ENCODE measurements at places on chromosomes 2 and 18. TPM values are rescaled to one million over a fixed set of nuclear protein-coding genes. Genes with fewer than 3 reads are reported as not detected.

DNA sequence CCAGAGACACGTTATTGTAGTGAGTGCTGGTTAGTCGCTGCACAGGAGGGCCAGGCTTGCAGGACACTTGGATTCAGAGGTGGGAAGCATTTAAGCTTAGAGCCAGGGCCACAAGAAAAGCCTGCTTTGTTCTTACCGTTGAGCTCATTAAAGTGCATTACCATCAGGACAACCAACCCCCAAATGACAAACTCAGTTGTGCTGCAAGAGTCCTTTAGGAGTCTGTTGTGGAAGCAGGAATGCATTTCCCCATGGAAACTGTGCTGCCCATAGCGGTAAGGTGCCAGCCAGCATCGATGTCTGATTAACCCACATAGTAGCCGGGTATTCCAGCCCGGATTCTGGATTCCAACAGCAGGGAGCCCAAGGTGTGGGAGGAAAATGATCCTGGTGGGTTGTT, 23.4 kb upstream of the REEP1 start:
- DNase-seq: no peak

DNA sequence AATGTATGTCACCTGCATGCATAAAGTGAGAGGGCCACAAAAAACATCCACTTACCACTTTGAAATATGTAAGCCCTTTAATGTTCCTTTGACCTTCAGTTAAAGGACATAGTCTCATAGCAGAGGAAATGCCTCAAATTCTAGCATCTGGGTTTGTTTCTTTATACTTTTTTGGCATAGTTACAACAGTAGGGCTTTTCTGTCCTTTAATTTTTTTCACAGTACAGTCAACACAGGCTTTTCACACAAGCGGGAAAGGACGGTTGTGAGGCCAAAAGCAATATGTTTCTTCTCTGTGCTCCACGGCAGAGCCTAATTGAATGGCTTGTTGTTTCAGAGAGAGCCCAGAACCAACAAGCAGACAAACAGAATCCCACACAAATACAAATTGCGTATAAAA, 57.6 kb downstream of the CRIM1 start:
- DNase-seq: no peak

- peak; percentile 77 for DNase-seq
These were observed 55.6 kb downstream of the MRPL35 start for GRCh38 chr2:86254576-86255538.

DNA sequence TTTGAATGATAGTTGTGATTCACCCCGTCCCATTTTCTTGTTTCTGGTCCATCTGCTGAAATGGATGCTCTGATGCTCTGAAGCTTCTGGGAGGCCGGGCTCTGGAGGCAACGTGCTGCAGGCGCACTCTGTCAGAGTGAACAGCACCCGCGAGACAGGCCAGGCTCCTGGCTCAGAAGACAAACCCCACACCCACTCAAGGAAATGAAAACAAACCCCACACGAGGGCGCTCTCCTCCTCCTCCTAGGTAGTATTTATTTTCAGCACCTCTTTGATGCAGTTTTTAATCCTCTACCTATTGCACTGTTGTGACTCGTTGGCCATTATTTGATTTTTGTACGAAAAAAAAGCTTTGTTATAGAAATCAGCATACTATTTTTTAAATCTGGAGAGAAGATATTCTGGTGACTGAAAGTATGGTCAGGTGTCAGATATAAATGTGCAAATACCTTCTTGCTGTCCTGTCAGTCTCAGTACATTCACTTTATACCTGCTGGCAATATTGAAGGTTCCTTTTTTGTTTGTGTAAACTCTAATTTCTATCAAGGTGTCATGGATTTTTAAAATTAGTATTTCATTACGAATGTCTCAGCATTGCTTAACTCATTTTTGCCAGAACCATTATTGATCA, 10.3 kb upstream of the CHST10 start:
- DNase-seq: peak; percentile 81

- DNase-seq: no peak
These were observed at the start of gene WNT6 for GRCh38 chr2:218859556-218859987. WNT6 (plus strand) TSS chr2:218859805; CDS start chr2:218860038, 233 bp downstream.

DNA sequence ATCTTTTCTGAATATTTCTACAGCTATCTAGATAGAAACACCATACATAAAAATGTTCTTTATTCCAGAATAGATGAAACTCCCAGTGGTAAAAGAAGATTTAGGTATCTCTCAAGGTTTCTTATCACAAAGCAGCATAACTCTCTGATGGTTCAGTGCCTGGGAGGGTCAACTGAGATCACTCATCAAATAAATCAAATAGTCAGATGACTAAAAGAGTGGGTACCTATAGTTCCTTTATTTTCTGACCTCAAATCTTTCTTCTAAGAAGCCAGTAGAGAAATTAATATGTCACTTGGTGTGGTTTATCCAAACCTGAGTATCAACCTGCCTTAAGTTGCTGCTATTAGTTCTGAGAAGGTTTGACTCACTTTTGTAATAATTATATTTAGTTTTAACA, 120.9 kb downstream of the TMEFF2 start:
- no peak for DNase-seq

DNA sequence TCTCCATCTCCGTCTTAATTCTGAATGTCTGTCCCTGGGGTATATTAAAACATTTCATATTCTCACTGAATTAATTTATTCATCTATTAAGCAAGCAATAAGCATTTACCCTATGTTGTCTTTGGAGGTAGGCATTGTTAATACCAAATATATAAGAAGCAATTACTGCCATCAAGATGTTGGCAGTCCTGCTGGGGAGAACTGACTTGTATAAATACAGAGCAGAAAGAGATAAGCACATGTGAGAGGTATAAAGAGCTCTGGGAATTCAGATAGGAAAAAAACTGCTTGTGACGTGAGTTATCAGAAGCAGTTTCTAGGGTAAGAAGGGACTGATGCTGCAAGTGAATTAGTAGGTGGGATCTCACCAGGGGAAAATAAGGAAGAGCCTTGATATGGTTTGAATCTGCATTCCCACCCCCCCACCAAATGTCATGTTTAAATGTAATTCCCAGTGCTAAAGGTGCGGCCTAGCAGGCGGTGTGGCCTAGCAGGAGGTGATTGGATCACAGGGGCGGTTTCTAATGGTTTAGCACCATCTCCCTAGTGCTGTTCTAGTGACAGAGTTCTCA, 286.8 kb downstream of the RAD51AP2 start:
- no peak for DNase-seq

- no peak for DNase-seq
These were observed 61.6 kb upstream of the SLC38A11 start for GRCh38 chr2:165016772-165017411.

DNA sequence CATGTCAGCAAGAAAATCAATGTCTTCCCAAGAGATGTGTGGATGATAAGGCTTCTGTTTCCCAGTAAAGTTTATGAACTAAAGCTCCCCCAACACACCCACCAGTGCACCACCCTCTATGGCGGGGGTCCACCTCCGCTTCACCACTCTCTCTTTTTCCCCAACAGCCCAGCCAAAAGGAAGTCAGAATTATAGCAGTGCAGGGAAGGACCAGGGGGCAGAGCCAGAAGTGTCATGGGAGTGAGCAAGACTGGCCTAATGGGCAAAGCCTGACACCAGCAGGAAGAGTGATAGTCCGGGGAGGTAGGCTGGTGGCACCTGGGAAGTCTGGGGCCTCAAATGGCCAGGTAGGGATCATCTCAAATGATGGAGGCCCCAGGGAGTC, 167.7 kb downstream of the ZFP36L2 start:
- no peak for DNase-seq

DNA sequence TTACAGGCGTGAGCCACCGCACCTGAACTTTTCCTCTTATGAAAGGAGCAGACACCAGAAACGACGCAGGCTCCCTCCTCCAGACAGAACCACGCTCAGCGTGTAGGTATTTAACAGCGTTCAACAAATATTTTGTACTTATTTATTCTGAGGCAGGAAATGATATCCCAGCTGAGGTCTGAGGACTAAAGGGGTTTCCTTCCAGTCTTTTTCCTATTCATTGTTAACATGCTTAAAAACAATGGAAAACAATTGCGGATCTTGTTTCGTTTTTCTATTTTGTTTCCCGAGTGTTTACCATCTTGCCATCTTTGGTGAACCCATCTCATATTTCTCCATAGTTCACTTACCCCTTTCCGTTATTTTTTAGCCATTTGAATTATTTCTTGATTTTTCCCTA, 43.7 kb upstream of the FOSL2 start:
- DNase-seq: no peak

- DNase-seq: no peak
These were observed 6.9 kb downstream of the ZNF516 start for GRCh38 chr18:76488190-76488589.

DNA sequence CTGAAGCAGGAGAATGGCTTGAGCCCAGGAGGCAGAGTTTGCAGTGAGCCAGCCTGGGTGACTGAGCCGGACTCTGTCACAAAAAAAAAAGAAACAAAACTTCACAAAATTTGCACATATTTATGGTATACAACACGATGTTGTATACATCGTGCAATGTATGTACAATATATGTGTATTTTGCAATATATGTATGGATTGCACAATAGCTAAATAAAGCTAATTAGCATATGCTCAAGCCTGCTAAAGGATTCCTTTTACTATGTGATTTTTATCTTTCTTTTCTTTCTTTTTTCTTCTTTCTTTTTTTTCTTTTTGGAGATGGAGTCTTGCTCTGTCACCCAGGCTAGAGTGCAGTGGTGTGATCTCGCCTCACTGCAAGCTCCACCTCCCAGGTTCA, 368.0 kb upstream of the FAM98A start:
- DNase-seq: no peak

DNA sequence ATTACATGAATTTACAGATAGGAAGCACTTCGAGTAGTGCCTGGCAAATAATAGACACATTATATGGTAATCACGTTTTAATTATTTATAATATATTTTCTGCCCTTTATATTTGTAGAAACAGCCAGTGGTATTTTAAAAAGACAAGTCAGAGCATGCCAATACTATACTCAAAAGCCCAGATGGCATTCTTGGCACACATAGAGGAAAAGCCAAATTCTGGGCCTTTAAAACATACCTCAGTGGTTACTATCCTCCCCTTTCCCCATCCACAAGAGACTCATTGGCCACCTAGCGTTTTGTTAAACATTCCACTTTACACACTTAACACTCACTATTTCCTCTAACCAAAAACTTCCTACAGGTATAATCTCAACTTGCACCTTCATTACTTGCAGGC, 63.3 kb upstream of the ZNF804A start:
- no peak for DNase-seq

- peak; percentile 33 for DNase-seq
These were observed 191.7 kb downstream of the ANKRD36C start for GRCh38 chr2:95799892-95800291.

DNA sequence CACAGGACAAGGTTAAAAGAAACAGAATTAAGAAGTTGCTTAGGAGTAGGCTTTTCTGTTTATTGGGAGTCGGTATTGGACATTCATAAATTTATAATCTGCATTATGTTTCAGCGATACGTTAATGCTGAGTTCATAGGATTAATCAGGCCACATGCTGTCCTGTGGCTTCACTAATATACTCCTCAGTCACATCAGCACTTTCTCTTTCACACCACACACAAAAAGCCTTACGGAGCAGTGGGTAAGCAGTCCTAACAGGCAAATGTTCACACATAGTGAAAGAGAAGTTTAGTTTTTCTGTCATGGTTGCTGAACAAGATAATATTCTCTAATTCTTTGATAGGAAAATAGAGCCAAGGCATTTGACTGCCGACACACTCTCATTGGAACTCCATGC, 411.7 kb upstream of the RAB12 start:
- no peak for DNase-seq

DNA sequence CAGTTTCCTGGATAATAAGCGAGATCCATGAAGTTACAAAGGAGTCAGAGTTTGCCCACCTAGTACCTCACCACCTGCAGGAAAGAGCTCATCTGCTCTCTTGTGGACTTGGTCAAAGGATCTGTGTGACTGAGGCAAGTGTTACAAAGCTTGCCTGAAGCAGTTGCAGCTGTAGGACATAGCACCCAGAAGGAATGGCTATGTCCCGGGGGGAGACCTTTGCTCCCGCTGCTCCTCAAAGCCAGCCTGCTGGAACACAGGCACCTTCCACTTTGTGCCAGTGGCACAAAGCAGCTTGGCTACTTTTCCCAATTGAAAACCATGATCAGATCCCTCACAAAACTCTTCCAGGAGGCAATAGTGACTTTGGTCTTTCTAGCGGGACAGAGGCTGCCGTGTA, 3.1 kb upstream of the SULT1C2 start:
- no peak for DNase-seq

DNA sequence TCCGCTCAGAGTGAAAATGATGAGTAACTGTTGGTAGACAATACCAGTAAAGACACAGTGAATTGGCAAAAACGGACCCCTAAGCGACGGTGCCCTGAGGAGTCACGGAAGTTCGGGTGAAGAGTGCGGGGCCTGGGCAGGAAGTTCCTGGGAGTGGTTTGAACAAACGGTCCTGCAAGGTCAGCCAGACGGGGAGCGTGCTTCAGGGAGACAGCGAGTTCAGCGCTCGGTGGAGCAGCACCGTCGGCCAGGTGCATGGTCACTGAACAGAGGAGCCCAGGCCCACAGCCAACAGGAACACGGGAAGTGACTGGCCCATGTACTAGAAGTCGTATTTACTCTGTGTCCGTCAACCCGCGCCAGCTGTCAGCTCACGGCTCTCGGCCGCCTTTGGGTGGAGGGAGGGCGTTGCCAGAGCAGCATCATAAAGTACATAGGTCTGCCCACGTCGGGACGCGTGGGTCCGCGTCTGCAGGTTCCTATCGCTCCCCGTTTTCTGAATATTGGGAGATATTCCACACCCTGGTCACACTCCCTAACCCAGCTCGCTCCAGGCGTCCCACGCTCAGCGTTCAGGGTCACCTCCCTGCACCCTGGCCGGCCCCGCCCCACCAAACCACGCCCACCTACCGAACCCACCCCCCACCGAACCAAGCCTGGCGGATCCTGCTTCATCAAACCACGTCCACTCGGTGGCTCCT, 75.6 kb upstream of the UXS1 start:
- DNase-seq: peak; percentile 69

DNA sequence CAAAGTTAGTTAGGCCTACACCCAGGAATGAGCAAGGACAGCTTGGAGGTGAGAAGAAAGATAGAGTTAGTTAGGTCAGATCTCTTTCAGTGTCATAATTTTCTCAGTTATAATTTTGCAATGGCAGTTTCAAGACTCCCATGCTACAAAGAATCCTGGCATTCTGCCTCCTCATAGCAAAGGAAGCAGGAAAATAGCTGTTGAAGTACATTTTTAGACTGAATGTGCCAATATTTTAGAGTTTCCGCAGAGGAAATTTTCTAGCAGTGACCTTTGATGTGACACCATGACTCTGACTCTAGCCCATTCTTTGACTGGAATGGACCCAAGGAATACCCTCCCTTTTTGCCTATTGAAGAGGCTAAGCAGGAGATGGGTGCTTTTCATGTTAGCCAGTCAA, 371.7 kb downstream of the PIK3C3 start:
- no peak for DNase-seq

- DNase-seq: peak; percentile 89
These were observed 26.4 kb upstream of the FZD7 start for GRCh38 chr2:202007015-202007982.

UGT1A4 gene
- not detected for total RNA-seq

MYO1B gene
- total RNA-seq: 10.3 TPM

DSG4 gene
- not detected for total RNA-seq

DTNA gene
- 175 TPM for total RNA-seq

SLC25A12 gene
- 104 TPM for total RNA-seq

Data from right cardiac atrium (tissue), 5 donors.